Fibroblast of upper back skin (primary cell): ENCODE measurements at places on chromosomes 6 and 20.
A peak's percentile ranks its signal among the peaks of the same experiment; 100 is the strongest.

DNA sequence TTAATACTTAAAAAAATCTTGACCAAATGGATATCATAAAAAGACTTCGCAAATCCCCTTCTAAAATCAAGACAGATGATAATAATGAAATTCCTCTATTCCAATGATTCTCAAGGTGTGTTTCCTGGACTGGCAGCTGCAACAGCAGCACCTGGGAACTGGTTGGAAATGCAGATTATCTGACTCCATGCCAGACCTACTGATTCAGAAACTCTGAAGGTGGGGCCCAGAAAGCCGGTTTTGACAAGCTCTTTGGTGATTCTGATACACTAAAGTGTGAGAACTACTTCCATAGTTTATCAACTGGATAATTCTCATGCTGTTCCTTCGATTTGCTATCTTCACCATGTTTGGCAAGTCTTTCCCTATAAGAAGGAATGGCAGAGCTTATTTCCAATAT is 252.1 kb downstream of the COL12A1 start:
- DNase-seq, result no peak

DNA sequence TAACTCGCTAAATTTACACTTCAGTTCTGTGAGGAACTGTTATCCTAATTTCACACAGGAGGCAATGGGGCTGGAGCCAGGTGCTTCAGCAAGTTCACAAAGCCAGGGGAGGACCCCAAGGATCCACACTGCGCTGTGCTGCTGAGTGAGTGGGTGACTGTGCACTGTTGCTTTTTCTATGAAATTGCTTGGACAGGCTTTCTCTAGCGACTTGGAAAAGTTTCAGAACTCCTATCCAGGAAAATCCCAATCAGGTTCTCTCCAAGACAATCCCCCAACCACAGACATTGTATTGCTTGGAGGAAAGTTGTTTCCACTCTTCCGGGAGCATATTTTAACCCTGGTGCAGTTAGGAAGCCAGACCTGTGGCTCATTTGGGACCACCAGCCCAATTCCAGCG is 175.9 kb upstream of the CST7 start:
- peak; percentile 63 for DNase-seq

- DNase-seq, result peak; percentile 48
Measured at GRCh38 chr6:8113131-8113654, 10.8 kb upstream of the EEF1E1 start.

DNA sequence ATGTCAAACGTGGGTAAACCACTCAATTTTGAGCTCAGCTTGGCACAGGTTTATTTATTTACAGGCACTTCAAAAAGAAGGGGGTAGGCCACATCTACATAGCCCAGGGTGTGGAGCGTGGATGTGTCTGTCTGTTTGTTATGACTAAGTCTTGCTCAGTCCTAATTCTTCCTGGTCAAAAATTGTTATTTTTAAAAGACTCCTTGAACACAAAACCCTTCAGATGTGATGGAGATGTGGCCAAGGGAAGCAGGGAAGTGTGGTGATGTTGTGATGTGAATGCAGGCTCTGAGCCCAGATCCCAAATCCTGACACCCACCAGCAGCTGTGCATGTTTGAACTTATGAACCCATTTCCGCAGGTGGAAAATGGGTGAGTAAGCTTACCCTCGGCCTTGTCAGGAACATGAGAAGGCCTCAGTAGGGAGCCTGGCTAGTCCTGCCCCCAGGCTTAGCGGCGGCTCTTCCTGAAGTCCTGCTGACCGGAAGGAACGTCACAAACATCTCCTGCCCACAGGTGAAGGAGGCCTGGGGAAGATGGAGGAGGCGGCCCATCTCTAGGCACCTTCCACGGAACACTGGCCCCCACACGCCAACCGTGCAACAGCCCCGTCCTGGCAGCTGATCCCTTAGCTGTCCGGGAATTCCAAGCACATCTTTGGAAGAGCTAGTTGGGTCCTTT is 119.7 kb downstream of the MYLK4 start:
- DNase-seq, result peak; percentile 45

- DNase-seq, result no peak
Measured at GRCh38 chr6:153074761-153075160, 56.3 kb downstream of the RGS17 start.

DNA sequence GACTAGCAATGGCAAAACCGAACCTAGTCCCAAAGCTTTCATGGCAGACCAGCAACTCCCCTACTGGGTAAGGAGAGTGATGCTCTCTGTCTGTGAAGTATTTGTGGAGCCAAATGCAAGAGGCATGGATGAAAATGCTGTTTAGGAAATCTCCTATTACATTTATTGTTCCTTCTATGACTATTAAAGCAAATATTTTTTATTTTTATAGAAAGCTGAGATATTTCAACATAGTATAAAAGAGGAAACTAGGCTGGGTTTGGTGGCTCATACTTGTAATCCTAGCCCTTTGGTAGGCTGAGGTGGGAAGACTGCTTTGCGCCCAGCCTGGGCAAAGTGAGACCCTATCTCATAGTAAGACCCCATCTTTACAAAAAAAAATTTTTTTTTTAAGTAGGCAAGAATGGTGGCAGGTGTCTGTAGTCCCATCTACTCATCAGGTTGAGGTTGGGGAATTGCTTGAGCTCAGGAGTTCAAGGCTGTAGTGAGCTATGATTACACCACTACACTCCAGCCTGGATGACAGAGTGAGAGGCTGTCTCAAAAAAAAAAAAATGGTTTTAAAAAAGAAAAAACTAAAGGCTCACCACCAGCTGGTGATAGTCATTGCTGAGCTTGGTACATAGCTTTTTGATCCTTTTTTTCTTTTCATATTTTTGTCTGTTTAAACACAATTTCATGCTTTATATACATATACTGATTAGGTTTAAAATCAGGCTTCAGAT is 11.3 kb downstream of the KDM1B start:
- DNase-seq, result no peak

DNA sequence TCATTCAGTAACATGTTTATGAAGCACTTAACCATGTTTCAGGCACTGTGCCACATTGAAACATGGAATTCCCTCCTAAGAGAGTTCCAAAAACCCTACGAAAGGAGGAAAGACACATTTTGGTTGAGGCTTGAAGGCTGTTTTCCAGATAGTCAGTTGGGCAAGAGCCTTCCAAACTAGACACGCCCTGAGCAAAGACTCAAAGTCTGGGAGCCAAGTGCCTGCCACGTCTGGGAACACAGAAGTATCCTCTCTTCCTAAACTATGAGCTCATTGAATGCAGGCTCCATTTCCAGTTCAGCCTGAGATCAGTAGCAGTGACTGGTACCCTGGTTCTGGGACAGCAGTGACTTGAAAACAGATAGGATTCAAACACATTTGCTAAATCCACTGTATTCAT is 74.5 kb upstream of the FAM8A1 start:
- DNase-seq, result no peak

GRCh38 chr6:2958776-2959175 is 12.6 kb downstream of the SERPINB6 start:
- no peak for DNase-seq

DNA sequence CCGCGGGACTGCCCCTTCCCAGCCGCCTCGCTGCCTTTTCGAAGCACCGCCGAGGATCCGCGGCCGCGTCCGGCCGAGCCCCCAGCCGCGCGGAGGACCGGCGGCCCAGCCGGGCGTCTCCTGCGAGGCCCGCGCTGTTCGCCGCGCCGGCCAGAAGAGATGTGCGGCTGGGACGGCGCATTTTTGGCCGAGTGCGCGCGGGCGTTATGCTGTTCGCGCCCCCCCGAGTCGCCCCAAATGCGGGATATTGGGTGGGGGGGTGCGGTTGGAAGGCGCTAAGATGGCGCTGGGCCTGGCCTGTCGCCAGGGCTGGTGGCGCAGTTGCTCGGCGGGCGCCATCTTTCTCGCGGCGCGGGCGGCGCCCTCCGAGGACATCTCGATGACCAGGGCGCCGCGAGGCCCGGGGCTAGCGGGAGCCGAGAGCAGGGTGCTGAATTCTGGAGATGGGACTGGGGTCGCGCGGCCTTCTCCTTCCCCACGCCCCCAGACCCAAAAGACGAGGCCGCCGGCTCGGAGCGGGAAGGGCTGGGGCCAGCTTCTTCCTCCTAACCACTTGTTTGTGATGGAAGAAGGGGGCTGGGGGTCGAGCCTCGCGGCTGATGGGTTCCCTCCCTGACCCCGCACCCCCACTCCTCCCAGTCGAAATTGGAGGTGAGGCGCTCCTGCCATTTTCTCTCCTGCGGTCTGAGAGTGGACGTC is 1.5 kb downstream of the BICRAL start:
- DNase-seq, result peak; percentile 73

DNA sequence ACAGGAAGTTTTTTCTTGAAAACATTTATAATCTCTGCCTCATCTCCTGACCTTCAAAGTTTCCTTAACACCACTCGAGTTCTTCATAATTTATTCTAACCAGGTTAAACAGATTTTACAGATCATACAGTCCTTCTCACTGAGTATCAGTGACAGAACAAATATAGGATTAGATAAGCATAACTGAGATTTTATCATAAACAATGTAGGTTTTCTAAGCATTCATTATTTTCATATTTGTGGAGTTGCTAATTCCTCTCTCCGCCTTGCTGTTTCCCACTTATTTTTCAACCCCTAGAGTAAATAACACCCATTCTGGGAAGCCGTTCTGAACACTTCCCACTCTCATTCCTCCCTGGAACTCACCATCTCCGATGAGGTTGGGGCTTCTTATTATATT is 229.9 kb downstream of the HACE1 start:
- DNase-seq, result no peak

DNA sequence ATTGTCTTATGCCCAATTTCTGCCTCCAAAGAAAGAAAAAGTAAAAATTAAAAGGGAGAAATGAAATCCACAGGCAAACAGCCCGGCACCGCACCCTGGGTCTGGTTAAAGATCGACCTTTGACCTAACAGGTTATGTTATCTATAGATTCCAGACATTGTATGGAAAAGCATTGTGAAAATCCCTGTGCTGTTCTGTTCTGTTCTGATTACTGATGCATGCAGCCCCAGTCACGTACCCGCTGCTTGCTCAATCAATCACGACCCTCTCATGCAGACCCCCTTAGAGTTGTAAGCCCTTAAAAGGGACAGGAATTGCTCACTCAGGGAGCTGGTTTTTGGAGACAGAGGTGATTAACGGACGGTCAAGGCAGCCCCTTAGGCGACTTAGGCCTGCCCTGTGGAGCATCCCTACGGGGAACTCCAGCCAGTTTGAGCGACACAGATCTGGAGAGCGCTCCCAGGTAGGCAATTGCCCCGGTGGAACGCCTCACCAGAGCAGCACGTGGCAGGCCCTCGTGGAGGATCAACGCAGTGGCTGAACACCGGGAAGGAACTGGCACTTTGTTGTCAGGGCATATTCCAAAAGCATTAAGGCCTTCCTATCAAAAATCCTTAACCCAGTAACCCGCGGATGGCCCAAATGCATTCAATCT is 12.0 kb upstream of the HFE start:
- DNase-seq, result no peak

DNA sequence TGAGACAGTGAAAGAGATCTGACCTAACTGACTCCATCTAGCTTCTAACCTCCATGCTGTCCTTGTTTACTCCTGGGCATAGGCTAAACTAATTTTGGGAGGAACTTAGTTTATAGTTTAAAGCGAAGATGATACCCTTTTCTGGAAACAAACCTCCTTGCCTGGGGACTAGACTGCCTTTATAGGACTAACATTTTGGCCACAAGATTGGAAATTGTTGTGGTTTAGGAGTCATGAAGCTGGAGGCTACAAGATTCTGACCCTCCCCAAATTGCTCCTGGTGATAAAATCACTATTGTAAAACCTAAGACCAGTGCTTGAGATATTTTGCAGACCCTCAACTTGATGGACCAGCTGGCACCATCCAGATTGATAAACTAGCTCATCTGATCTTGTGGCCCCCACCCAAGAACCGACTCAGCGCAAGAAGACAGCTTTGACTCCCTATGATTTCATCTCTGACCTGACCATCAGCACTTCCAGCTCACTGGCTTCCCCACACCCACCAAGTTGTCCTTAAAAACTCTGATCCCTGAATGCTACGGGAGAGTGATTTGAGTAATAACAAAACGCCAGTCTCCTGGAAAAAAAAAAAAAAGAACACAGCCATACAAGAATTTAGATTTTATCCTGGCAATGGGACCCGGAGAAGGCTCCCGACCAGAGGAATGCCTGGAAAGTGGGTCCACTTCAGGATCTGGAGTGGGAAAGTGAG is 63.0 kb downstream of the ABHD12 start:
- DNase-seq, result no peak

- DNase-seq, result no peak
Measured at GRCh38 chr6:157151029-157151428, 172.3 kb downstream of the TMEM242 start.

GRCh38 chr6:150203871-150204545 is 61.2 kb downstream of the PPP1R14C start:
- no peak for DNase-seq

GRCh38 chr6:129133770-129134192 is 250.8 kb downstream of the LAMA2 start:
- peak; percentile 21 for DNase-seq

DNA sequence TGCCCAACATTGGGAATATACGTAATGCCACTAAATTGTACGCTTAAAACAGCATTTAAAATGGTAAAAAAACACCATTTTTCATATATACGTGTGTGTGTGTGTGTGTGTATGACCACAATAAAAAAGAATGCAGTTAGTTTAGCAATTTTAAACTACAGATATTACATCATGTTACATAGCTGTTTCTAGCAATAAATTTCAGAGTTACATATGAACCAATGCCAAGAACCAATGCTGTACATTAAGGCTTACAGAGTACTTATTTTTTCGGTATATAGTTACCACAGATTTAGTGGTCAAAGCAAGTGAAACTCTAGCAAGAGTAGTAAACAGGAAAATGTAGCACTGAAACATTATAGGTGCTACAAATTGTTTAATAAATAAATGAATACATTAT is 119.3 kb downstream of the PDE10A start:
- DNase-seq, result peak; percentile 54

- no peak for DNase-seq
Measured at GRCh38 chr6:3928111-3928510, 78.9 kb downstream of the FAM50B start.

- peak; percentile 86 for DNase-seq
Measured at GRCh38 chr6:20497216-20498040, 36.8 kb upstream of the CDKAL1 start.

- DNase-seq, result no peak
Measured at GRCh38 chr6:148682990-148683389, 63.8 kb upstream of the UST start.

GRCh38 chr6:169265486-169266131 is 12.0 kb upstream of the THBS2 start:
- DNase-seq, result no peak

DNA sequence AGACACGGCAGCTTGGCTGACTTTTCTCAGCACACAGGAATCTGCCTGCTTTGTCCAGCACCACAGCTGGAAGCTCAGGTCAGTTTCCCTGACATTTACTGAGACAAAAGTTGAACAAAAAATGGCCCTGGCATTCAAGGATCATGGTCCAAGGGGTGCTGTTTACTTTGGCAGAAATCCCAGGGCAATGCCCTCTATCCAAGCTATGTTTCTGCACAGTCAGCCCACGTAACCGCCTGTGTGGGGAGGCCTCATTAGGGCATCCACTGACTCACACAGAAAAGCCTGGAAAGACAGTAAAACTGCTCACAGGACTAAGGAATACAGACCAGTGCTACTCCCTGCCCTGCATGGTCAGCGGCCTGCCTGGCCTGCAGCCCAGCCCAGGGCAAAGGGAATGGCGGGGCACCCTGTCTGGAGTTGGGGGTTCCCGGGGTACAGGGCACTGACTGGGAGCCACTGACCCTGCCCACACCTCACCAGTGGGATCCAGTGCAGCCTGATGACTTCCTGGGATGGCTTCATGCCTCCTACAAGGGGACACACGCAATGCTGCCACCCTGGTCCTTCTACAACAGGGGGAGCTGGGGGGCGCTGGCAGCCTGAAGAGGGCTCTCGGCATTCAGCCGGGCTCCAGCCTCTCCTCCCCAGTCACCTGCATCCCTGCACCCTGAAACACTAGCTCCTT is 77.1 kb downstream of the NINL start:
- DNase-seq, result peak; percentile 12

GRCh38 chr6:143139239-143139784 is 78.6 kb downstream of the AIG1 start:
- DNase-seq, result no peak
